ENCODE measurements at places on chromosomes 2 and 18.
A peak's percentile ranks its signal among the peaks of the same experiment; 100 is the strongest.

DNA sequence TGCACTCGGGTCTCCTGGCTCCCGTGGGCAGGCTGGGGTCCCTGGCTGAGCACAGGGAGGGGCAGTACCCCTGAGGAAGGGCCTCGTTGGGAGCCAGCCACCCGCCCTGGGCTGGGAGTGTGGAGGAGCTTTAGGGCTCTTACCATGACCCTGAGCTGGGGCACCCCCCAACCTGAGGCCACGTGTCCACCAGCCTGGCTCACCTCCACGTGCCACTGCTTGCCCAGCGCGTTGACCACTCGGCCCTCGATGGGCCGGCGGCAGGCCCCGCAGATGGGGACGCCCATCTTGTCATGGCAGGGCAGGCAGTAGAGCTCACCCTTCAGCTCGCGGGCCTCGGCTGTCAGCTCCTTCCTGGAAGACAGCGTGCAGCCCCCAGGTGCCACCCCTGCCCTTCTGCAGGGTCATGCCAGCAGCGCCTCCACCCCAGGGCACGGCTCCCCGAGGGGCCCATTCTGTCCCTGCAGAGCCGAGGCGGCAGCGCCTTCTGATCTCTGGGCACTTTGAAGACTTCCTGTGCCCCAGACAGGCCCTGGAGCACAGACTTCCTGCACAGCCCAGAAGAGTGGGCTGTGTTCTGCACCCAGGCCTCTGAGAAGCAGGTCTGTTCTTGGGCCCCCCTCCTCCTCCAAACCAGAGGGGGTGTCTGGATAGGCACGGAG lies 4.0 kb upstream of the GPR17 start:
- no peak for DNase-seq

- DNase-seq = no peak
Observed at GRCh38 chr2:160278101-160278878, 78.2 kb upstream of the ITGB6 start.

DNA sequence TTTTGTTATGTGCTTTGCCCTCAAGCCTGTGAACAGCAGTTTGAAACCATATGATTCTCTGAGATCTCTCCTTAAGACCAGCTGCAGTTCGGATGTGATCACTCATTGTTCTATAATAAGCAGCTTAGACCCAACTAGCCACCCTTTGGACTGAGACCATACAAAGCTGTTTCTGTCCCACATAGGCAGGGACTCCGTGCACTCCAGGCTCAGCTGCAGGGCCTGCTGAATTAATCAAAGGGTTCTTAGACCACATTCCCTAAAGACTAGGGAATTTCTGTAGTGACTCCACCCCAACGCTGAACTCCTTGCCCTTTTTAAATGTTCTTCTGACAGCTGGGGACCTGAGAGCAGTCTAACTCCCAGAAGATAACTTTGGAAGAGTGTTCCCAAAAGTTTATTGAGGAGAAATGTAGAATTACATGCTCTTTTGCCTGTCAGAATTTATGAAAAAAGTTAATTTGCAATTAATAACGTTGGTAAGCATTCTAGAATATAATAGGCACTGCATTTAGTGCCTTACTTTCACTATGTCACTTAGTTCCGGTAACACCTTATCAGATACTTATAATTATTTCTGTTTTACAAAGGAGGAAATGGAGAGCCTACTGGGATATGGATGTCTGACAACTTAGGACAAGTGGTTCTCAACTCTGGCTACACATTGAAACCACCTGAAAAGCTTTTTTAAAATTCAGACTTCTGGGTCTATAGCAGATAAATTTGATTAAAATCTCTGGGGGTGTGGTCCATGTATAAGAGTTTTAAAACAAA lies 42.3 kb downstream of the GULP1 start:
- no peak for DNase-seq

DNA sequence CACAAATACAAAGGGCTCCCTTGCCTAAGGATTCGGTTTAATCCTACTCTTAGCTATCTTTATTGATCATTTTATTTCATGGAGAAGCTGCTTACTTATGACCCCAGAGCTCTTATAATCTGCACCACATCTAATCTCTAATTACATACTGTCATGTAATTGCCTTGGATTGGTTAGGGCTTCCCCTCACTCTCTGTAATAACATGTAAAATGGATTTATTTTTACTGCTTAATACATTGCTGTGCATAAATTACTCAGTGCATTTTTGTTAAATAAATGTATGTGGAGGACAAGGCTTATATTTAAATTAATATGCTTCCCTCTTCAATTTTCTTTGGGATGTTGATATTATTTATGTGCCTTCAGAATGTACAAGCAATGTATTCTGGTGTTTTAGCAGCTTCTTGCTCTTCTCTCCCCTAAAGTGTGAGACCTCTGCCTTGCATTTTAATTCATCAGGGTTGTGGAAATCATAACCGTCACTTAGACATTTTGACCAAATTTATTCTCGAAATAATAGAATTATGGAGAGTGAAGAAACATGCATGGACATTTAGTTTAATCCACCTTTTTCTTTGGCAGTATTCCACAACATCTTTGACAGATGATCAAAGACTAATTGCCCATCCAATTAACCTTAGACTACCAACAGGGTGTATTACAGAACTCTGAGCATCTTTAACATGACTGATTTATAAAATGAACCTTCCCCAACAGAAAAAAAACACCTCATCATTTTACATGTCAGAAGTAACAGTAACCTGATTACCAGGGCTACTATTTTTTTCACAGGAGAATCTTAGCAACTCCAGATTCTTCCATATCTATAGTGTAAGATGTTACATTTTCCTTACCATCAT lies 692.6 kb downstream of the LRRTM4 start:
- no peak for DNase-seq

DNA sequence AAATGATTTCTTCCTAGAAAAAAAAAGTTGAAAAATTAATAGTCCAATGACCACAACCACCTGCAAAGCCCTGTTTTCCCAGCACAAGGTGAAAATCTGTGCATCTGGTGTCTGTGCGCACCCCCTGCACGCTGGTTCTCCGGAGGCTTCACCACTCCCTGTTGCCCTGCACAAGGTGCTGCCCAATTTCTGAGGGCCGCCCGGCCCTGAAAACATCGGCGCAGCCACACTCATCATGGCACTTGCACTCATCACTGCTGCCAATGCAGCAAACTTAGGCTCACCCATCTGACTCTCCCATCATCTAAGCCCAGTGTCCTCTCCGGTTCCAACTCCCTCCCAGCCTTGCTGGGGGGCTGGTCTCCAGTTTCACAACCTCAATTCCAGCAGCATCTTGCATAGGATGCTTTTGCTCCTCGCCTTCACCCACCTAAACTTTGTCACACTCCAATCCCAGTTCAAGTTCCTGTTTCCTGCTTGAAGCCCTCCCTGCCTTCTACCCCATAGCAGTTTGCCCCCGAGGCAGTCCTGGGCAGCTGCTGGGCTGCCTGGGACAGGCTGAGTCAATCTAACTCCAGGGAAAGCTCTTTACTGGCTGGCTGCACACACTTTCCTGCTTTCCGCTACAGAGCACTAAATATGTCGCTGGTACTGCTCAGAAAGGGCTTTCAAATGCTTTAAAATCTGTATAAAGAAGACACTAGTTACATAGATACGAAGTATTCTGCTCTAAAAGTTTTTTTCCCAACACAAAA lies 522.5 kb upstream of the ID2 start:
- DNase-seq = no peak

DNA sequence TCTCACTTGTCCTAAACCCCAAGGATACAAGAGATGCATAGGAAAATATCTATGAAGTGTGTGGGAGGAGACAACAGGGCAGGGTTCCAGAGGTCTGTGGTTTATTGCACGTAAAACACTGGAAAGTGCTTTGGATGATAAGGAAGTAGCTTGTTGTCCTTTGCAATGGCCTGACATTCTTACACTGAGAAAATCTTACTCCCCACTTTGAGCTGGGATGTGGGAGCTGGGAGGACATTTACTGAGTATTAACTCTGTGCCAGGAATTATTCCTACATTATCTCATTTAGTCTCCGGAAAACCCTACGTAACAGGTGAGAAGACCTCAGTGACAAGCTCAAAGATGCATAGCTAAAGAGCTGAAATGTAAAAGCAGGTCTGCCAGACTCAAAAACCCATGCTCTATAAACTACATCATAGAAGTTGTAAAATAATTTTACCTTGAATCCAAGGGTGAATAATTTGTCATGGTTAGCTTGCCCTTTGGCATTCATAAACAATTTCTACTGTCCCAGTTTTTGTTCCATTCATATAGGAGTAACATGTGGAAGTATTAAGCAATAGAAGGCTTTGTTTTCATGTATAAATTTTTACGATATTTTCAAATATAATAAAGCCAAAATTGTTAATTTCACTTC lies 9.2 kb upstream of the GALNT3 start:
- no peak for DNase-seq

DNA sequence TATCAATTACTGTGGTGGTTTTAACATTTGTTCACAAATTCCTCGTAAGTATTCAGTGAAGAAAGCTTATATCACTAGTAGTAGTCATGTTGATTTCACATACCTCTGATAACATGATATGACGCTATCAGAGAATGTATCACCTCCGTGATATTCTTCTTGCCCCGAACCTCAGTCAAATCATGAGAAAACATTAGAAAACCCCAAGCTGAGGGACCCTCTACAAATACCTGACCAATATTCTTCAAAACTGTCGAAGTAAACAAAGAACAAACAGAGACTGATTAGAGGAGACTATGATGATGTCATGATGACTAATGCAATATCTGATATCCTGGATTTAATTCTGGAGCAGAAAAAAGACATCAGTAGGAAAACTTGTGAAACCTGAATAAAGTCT lies 85.6 kb upstream of the SPOPL start:
- no peak for DNase-seq

GRCh38 chr2:54820558-54820957 lies 97.1 kb downstream of the EML6 start:
- no peak for DNase-seq

GRCh38 chr2:112648081-112648480 lies 2.3 kb downstream of the SLC20A1 start:
- no peak for DNase-seq

DNA sequence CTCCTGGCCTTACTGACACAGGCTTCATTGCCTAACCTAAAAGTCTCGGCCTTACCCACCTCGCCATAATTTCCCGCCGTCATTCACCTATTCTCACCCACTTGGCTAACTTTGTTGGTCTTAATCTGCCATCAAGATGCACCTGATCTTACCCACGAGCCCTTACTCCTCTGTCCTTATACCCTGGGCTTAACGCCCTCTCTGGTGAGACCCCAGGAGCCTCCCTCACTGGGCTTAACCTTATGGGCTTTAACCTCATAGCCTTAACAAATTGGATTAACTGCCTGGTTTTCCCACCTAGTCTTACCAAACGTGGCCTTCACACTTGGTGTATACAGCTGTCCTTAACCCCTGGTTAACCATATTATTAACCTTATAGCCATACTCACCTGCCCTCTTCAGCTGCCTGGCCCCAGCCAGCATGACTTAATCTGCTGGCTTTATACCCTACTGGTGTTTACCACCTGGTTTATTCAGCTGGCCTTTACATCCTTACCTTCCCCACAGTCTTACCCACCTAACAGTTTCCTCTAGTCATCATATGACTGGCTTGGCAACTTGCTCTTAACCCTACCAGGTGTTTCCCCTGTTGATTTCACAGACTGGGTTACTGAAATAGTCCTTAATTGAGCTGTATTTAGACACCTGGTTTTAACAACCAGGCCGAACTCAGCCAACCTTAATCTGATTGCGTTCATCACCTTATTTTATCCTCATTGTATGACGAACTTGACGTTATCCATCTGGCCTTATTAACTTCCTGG lies 132.0 kb upstream of the ZSWIM2 start:
- no peak for DNase-seq

DNA sequence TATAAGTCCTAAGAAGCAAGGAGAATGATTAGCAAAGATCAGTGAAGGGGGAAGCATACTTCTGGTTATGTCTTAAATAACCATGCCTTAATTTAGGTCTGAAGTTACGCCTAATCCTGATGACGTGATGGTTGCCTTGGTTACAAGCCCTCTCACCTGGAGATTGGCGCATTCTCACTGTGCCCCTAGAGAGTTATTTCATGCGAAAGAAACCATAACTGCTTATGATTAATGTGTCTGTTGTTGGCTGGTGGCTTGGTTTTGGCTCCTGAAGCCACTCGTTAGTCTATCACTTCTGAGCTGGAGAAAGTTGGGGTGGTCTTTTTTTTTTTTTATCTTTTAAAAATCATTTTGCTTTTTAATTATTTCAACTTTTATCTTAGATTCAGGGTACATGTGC lies 47.0 kb downstream of the TNFRSF11A start:
- no peak for DNase-seq

GRCh38 chr2:11187731-11188130 lies 32.5 kb downstream of the SLC66A3 start:
- no peak for DNase-seq

- no peak for DNase-seq
Observed at GRCh38 chr18:33720133-33720532, 142.1 kb downstream of the ASXL3 start.

- no peak for DNase-seq
Observed at GRCh38 chr2:198162276-198162675, 357.9 kb downstream of the PLCL1 start.

DNA sequence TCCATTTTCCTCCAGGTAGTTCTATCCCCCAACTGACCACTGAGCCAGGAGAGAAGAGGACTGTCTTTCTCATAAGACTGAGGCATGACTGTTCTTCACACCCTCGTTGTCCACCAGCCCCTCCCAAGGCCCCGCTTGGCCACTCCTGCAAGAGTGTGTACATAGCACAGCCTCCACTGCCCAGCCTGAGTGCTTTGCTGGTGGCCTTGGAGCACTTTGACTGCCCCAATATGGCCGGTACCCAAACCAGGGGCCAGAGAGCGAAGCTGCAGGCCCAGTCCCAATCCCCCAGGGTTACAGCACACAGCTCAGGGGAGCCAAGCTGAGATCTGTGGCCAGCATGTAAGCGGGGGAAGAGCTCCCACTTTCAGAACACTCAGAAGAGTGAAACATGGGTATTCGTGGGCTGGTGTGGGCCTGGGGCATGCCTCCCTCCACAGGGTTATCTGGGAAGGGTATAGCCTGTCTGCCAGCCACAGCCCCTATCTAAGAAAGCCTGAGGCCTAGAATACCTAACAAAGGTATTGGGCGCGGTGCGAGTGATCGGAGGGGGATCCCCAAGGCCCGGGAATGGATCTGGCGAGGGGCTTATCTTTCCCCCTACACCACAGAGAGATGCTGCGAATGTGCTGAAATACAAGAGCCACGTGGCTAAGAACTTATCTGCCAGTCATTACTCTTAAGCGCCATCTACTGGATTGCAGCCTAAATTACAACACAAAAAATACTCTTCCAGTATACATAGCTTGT lies 163.8 kb downstream of the WDPCP start:
- DNase-seq = peak; percentile 22

- no peak for DNase-seq
Observed at GRCh38 chr2:167404627-167405284, 516.5 kb downstream of the XIRP2 start.

Measured in CMK (cell line).